NCI-H524 (cell line): ENCODE measurements at places on chromosomes 4 and X.

GRCh38 chr4:73281396-73281795 lies 22.8 kb upstream of the ANKRD17 start:
- DNase-seq = no peak

- DNase-seq = no peak
These were observed 88.4 kb downstream of the GPR143 start for GRCh38 chrX:9677098-9677739.

DNA sequence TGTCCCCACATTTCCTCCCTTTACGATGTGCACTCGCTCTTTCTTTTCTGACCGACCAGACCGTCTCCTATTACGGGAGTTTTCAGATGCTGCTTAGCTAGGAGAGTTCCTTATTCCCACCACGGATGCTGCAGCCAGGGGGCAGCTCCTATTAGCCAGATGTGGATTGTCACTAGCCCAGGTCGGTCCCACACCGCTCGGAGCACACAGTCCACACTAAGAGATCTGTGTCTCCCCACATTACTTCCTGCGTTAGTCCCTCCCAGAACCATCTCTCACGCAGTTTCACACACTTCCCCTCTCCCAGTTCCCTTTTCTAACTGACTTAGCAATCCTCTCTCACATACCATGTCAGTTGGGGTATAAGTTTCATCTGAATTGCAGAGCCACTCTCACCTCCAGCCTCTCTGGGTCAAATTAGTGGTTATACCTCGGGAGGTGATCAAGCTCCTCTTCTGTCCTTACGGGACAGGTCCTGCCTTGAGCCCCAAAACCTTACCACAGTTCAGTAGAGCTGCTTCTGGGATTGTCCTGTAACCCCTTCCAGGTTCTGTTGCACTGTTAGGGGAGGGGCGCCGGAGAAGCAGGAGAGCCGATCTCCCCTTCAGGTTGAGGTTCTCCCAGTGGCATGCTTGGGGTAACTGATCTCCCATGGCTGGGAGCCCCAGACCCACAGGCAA lies 28.2 kb downstream of the SULT1E1 start:
- no peak for DNase-seq

DNA sequence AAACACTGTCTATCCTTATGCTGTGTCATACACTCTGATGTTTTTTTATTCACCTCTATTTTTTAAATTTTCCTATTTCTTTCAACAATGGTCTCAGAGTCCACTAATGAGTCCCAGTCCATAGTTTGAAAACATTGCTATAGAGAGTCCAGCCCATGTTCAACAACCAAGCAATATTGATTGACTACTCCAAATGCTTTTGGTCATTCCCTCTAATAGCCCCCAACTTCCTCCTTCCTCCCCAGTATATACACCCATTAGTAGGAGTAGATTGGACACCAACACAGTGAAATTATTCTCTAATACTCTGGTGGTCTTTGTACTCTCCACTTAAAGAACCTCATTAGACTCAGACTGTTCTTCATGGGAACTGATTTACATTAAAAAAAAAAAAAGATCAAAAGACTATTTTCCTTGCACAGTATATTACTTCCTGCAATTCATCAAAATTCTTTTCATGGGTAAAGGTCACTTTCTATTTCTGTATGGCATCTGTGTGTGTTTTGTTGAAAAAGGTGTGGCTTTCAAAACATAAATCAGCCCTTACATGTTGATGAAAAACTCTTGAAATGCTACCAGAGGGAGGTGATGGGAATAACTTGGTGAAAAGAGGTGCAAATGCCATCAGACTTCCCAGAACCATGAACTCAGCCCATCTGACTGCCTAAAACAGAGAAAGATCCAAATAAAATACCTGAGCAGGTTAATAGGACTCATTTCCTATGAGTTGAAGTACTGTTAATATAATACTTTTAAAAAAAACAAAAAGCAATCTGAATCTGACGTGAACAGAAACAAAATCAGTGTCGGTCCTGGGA lies 250.3 kb upstream of the KLF3 start:
- no peak for DNase-seq

GRCh38 chr4:132382243-132382642 lies 766.9 kb upstream of the PCDH10 start:
- no peak for DNase-seq

- peak; percentile 56 for DNase-seq
These were observed 23.4 kb downstream of the FBXO8 start for GRCh38 chr4:174260099-174260498.

DNA sequence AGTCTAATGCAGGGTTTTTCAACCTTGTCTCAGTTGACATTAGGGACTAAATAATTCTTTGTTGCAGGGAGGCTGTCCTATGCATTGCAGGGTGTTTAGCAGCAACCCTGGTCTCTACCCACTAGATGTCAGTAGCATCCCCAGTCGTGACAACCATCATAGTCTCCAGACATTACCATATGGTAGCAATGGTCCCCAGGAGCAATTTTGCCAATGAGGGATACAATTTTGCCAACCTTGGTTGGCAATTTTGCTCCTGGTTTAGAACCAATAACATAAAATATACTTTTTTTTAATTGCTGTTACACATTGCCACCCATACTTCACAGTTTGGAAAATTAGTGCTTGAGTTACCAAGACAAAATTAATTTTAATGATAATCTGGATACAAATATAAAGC lies 6.0 kb downstream of the EREG start:
- peak; percentile 54 for DNase-seq

GRCh38 chrX:42459735-42460134 lies 318.2 kb downstream of the PPP1R2C start:
- no peak for DNase-seq

DNA sequence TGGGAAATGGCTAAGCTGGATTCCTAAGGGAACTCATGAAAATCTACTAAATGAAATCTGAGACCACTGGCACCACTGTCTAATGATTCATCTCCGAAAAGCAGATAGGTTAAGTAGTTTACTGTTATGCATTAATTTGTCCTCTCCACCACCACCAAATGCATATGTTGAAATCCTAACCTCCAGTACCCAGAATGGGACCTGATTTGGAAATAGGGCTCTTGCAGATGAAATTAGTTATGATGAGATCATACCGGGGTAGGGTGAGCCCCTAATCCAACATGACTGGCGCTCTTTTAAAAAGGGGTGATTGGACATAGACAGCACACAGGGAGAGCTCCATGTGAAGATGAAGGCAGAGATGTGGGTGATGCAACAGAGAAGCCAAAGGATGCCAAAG lies 124.9 kb upstream of the GUCY1A1 start:
- DNase-seq = no peak

- peak; percentile 56 for DNase-seq
These were observed 3.5 kb downstream of the BCOR start for GRCh38 chrX:40094041-40094899.

DNA sequence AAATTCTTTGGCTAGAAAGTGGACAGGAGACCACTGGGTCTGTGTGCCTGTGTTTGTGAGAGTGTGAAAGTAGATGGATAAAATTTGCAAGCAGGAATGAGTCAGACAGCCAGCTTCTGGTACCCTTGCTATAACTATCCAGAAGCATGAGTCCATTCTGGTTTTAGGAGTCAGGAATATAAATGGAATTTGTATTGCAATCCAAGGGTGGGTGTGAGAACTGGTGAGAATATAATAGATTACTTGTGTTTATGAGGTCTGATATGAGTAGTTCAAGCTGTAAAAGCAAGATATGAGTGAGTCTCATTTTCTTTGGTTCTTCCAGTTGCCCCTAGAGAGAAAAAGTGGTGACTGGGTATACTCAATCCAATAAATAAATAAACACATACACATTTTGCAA lies 212.7 kb upstream of the TAPT1 start:
- DNase-seq = no peak

DNA sequence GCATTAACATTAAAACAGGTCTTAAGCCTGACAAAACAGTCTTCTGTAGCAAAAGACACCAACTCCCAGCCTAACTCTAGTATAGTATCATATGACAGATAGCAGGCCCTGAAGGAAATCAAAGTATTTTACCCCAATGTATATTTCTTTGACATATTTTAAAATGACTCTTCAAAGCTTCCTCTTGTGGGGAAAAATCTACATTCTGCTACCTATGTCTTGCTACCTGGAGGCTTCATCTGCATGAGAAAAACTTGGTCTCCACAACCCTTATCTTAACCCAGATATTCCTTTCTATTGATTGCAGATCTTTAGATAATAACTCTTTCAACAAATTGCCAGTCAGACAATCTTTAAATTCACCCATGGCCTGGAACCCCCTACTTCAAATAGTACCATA lies 1620.4 kb downstream of the PCDH7 start:
- DNase-seq = no peak

DNA sequence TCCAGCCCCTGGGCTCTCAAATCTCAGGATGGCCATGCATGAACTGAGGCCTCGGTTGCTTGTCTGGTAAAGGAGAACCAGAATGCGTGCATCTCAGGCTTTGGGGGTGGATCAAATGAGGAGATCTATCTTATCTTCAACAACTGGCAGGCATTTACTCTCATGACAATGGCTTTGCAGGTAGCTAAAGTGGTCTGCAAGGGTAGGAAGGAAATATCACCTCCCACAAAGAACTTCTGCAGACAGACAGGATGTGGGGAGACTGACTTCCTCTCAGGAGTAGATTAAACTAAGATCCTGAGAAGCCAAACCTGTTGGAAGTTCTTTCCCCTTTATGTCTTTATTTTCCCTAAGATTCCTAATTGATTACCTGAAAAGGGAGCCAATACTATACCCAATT lies 7.8 kb downstream of the LDB2 start:
- DNase-seq = no peak

GRCh38 chr4:112002248-112002661 lies 143.0 kb upstream of the FAM241A start:
- DNase-seq = peak; percentile 1

DNA sequence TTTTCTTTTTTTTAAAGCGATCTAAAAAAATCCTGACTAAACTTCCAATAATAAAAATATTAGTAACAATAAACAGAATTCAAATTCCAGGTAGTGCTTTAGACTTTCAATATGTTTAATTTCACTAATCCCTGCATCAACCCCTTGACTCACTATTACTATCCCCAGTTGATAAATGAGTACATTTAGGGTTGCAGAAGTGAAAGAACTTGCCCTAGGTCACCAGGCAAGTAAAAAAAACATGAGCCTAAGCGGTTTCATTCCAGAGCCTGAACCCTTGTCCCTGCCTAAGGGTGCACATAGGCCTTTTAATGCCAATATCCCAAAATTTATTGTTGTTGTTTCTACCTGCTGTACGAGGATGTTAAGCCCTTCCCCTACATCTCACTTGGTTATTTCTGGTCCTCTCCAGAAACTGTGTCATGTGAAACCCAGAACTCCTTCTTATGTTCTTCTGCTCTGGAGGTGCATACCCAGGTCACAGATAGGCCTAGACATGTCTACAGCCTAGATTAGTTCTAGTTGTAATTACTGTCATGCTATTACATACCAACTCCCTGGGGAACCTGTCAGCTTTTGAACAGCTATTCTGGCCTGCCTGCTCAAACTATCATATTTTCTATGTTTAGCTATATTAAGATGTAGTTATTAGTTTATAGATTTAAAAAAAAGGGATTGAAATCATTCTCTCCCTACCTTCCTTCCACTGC lies 244.5 kb upstream of the PITX2 start:
- no peak for DNase-seq

- no peak for DNase-seq
These were observed 74.4 kb downstream of the RNF150 start for GRCh38 chr4:141058591-141059512.

GRCh38 chr4:98293104-98293887 lies 32.1 kb downstream of the RAP1GDS1 start:
- peak; percentile 53 for DNase-seq

DNA sequence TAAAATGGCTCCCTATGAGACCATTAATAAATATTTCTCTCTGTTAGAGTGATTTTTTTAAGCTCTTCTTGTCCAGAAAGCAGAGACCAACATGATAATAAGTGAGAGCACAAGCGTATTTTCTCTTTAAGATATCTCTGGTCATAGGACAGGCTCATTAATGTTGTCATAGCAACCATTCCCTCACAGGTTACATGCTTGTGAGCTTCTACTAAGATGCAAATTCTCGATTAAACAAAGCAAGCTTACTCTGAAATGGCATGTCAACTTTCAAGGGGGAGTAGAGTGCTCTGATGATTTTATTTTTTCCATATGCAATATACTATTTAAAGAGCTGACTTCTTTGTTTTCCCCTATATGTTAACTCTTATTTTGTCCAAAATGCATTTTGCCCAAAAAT lies 487.2 kb upstream of the LCORL start:
- DNase-seq = peak; percentile 26

- DNase-seq = no peak
These were observed 118.6 kb upstream of the VCX3B start for GRCh38 chrX:8346060-8346459.

DNA sequence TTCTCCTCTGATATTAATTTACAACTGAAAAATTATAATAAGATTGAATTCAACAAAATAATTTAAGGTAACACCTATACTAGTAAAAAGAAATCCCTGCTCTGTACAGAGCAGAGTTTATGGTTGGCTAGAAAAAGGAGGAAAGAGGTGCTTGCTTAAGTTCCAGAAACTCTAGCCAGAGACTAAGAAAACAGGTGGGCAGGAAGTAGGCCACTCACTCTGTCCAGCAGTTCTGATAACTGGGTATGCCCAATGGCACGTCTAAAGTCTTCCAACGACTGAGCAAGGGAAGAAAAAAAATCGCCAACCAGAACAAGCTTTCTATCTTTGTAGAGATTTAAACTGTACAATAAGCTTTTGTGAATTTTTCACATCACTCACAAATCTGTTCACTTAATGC lies 42.1 kb downstream of the TMEM165 start:
- no peak for DNase-seq

DNA sequence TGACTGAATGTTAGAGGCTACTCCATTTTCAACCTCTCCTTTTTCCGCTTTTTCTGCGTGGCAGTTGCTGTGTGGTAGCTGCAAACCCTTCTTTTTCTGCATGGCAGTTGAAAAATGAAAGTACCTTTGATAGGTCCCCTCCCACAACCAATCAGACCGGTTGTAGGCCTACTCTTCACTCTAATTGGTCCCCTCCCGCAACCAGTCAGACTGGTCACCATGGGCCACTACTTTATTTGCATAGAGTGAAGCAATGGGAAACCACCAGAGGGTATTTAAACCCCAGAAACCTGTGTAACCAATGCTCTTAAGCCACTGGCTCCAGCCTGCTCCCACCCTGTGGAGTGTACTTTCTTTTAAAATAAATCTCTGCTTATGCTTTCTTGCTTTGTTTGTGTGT lies 877.8 kb downstream of the FAM133A start:
- DNase-seq = no peak

GRCh38 chrX:120561634-120562568 lies 1.1 kb upstream of the CUL4B start:
- no peak for DNase-seq

- no peak for DNase-seq
These were observed 15.4 kb downstream of the HTR2C start for GRCh38 chrX:114599305-114599704.

DNA sequence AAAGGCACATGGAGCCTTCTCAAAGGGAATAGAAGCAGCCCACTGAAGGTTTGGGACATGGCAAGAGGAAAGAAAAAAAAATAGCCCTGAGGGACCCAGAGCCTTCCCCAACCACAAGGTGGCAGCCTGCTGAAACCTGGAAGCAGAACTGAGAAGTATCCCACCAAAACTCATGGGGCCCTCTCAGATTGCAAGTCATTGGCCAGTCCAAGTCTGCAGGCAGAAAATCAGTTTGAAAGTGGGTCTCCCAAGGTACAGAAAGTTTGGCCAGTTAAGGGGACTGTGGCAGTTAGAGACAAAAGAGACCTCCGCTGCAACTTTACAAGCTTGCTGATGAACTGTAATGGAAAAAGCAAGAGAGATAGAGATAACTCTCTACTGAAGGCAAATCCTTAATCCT lies 155.8 kb downstream of the ANTXR2 start:
- DNase-seq = no peak
